A172 (cell line): ENCODE measurements at places on chromosomes 1 and 21. TPM values are rescaled to one million over a fixed set of nuclear protein-coding genes. Genes with fewer than 3 reads are reported as not detected.

CYP4B1 gene
- total RNA-seq: not detected in 2 replicates

DNA sequence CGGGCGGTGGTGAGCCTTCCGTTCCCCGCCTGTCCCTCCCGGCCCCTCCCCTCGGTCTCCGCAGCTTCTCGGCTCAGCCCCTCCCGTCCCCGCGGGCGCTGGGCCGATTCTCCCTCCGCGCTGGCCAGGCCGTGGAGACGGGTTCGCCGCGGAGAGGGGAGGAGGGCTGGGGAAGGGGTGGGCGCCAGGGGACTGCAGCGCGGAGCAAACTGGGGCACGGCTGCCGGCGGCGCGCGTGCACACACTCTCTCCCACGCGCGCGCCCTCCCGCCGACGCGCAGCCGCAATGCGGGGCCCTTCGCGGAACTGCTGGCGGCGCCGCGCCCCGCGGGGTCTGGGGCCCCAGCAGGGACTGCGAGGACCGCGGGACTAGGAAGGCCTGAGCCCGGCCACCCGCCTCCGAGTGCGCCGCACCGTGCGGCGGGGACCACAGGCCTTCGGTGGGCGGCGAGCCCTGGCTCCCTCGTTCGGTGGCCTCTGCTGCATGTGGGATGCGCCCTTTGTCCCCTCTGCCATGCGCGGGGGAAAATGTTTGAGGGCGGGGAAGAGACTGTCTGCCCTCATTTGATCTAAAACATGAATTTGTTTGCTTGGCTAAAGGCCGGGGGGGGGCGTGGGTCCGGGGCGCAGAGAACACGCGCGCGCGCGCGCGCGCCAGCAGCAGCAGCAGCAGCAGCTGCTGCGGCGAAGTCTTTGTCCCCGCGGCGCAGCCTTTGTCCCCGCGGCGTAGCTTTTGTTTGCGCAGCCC, 90.7 kb upstream of the VAMP3 start:
- no peak for DNase-seq

FMO1 gene
- not detected in 2 replicates for total RNA-seq

PPIAL4G gene
- total RNA-seq: not detected in 2 replicates

HES3 gene
- total RNA-seq: not detected in 2 replicates

GRCh38 chr1:54248966-54249365, 49.0 kb downstream of the MRPL37 start:
- DNase-seq: peak; percentile 38

DNA sequence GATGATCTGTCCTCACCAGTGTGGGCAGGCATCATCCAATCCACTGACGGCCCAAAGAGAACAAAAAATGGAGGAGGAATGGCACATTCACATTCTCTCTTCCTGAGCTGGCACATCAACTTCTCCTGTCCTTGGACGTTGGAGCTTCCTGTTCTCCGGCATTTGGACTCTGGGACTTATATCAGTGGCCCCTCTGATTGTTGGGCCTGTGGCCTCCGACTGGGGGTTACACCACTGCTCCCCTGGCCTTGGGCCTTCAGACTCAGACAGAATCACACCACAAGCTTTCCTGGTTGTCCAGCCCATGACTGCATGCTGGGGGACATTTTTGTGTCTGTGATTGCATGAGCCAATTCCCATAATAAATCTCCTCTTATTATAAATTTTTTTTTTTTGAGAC, 20.1 kb downstream of the IFNLR1 start:
- no peak for DNase-seq

DNA sequence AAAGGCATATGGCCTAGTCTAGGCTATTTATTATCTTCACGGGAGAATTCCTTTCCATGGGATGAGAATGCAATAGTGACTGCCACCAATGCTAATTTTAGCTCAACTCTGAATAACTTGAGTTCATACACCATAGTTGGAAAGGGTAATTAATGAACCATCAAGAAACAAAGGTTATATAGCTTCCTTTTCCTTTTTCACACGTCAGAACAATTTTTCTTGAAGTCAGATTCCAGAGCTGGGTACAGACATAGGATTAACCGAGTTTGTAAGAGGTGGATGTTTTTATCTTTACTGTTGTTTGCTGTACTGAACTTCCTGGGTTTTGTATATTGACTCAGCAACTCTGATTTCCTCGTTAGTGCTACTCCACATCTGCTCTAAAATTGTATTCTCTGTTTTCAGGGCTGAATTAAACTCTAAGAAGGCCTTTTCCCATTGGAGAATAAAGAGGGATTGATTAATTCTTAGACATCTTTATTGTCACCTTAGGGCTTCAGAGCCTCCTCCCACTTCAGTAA, 262.0 kb downstream of the NUF2 start:
- no peak for DNase-seq

- DNase-seq: peak; percentile 77
These were observed 78.6 kb downstream of the MAN1C1 start for GRCh38 chr1:25695090-25695770.

A3GALT2 gene
- total RNA-seq: not detected in 2 replicates

DNA sequence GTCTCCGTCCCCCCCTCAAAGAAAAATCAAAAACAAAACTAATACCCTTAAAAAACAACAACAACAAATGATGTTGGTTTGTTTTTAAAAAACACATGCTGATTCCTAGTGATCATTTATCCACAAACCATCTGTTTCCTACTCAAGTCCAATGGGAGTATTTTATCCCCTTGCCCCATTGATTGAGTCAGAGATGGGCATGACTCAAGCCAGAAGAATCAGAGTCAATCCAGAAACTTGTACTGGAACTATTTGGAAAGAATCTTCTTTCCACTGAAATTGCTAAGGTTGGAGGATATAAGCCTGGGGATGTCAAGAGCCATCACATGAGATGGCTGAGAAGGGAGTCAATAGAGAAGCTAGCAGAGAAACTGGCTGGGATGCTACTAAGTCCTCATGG, 176.4 kb downstream of the MIS18A start:
- DNase-seq: no peak

GRCh38 chr1:41537788-41538351, 53.4 kb upstream of the EDN2 start:
- peak; percentile 49 for DNase-seq

FMO4 gene
- total RNA-seq: 3.1 and 8.0 TPM in 2 replicates

FAM78B gene
- 0.77 and 1.6 TPM in 2 replicates for total RNA-seq

DNA sequence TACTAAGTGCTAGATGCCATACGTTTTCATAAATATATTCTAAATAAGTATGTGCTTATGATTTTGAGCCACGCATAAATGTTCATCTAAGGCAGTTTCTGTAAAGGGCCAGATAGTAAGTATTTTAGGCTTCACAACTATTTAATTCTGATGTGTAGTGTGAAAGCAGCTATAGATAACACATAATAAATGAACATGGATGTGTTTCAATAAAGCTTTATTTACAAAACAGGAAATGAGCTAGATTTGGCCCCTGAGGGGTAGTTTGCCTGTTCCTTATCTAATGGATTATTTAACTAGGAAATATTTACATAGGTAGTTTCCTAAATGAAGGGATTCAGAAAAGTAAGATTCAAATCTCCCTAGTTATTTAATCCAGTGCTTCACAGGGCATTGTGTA, 557.6 kb upstream of the PKN2 start:
- no peak for DNase-seq

DNA sequence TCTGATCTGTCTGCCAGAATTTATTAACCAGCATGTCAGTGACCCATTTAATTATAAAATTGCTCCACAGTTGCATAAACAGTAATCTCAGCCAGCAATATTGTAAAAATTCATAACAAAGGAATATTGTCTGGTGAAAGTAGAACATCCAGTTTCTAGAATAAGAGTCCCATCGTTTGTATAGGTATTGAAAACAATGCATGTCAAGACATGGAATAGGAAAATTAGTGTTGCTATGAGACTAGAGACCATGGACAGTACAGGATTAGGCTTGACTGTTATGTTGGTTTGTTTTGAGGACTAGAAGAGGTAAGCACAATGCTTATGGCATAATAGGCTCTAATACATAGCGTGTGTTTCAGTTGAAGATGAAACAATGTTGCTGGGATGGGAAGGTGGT, 37.1 kb downstream of the ATF6 start:
- no peak for DNase-seq

DNA sequence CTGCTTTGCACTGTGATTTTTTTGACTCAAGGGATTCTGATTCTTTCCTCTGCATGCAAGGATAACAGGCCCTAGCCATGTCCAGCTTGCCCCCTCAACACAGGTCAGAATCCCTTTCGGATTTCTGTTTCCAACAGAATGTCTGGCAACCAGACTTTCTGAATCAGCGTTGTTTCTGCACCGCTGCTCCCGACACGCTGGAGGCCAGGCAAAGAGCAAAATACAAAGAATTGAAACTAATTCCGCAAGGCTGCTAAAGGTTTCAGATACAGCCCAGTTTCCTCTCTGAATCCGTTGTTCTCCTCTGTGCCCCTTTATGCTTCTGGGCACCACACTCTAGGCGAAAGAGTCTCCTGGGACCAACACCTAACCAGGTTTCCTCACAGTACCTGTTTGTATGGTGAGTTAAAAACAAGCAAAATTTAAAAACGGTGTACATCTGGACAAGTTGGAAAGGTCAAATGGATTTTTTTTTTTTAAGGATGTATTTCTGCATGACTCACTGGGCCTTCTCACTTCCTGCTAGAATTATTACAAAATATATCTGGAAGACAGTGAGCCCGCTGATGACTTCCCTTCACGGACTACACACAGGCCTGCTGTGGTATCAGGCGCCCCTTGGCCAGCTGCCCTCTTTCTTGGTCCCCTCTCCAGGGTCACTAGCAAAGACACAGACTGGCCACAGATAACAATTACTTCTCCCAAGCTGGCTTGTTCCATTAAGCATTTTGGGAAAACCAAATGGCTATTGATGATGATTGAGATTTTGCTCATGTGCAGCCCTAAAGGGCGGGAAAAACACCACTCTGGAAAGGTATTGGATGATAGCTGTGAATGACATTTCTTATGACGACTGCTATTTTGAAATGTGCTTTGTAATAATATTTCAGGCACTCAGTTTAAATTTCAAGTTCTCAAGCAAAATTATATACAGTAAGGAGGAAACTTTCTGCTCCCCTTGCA, 118.3 kb downstream of the TGFB2 start:
- DNase-seq: peak; percentile 88

DNA sequence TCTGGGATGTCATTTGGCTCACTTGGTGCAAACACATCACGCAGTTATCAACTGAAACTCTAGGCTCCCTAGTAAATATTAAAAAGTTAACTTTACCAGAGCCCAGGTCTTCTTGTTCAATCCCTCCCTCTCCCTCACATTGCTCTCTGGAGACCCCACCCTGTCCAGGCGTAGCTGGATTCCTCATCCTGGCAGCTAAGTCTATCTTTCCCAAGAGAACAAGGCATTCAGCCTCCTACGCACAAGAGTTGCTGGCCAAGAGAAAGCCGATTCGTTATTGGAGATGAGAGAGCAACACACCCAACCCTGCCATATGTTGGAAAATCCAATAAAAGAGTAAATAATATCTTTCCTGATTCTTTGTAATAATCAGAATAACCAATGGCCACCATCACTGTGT, 117.9 kb downstream of the SLC30A10 start:
- no peak for DNase-seq

RCC1 gene
- 20.1 and 28.6 TPM in 2 replicates for total RNA-seq

DNA sequence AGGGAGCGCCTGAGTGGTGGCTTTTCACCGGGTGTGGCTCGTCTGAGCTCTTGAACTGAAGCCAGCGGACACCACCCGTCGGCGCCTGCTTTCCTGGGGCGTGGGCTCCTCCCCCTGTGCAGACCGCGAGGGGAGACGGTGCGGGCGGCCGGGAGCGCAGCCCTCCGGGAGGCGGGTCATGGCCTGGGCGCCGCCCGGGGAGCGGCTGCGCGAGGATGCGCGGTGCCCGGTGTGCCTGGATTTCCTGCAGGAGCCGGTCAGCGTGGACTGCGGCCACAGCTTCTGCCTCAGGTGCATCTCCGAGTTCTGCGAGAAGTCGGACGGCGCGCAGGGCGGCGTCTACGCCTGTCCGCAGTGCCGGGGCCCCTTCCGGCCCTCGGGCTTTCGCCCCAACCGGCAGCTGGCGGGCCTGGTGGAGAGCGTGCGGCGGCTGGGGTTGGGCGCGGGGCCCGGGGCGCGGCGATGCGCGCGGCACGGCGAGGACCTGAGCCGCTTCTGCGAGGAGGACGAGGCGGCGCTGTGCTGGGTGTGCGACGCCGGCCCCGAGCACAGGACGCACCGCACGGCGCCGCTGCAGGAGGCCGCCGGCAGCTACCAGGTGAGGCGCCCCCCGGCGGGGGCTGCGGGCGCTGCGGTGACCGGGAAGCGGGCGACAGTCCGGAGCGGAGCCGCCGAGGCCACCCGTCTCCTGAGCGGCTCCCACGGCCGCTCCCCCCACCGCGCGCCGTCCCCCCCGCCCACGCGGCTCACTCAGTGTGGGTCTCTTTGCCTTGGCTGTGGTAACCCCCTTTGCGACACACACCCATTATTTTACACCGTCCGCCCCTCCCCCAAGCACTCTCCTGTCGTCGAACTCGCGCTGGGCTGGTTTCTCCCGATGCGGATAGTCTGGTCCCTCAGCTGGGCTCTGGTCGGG, at the start of gene TRIM58:
TSS of gene TRIM58 (plus strand) at position 119 of the 916 bp plus-strand sequence. CDS start at position 179, 60 bp downstream.
- no peak for DNase-seq

BMP8B gene
- total RNA-seq: 0.26 and 0.55 TPM in 2 replicates

DNA sequence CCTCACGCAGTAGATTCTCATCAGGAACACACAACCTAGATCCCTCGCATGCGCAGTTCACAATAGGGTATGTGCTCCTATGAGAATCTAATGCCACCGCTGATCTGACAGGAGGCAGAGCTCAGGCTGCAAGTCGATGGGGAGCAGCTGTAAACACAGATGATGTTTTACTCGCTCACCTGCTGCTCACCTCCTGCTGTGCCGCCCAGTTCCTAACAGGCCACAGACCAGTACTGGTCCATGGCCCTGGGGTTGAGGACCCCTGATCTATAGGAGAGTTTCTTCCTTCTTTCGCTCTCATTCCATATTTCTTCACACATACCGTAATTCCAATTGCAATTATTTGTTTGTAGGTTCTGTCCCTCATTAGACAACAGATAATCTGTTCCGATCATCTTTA, 103.4 kb downstream of the CLEC20A start:
- no peak for DNase-seq

PDPN gene
- not detected in 2 replicates for total RNA-seq

DNA sequence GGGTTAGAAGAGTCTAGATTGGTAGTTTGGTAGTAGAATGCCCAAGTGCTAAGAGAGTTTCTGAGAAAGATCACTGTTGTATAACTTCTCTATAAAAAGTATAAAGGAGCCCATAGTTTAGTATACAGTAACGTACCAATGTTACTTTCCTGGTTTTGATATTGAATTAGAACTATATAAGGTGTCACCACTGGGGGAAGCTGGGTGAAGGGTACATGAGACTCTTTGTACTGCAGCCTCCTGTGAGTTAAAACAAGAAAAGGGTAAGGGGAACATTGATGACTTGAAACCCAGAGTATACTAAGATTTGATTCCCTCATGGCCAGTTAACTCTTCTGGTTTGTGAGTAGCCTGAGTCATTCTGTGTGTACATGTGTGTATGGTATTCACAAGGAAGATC, 129.8 kb downstream of the RPS6KC1 start:
- no peak for DNase-seq

- peak; percentile 46 for DNase-seq
These were observed 23.0 kb downstream of the DPH5 start for GRCh38 chr1:101002551-101002950.

- peak; percentile 94 for DNase-seq
These were observed 8.1 kb upstream of the POFUT2 start for GRCh38 chr21:45295576-45296365.

ST6GALNAC5 gene
- 0.60 and 1.2 TPM in 2 replicates for total RNA-seq

- DNase-seq: no peak
These were observed 17.8 kb downstream of the L1TD1 start for GRCh38 chr1:62212411-62212810.

TTLL7 gene
- 6.3 and 17.2 TPM in 2 replicates for total RNA-seq

C1orf210 gene
- not detected in 2 replicates for total RNA-seq
